ENCODE measurements at places on chromosomes 16 and 17. TPM values are rescaled to one million over a fixed set of nuclear protein-coding genes. Genes with fewer than 3 reads are reported as not detected.
A peak's percentile ranks its signal among the peaks of the same experiment; 100 is the strongest.

DNA sequence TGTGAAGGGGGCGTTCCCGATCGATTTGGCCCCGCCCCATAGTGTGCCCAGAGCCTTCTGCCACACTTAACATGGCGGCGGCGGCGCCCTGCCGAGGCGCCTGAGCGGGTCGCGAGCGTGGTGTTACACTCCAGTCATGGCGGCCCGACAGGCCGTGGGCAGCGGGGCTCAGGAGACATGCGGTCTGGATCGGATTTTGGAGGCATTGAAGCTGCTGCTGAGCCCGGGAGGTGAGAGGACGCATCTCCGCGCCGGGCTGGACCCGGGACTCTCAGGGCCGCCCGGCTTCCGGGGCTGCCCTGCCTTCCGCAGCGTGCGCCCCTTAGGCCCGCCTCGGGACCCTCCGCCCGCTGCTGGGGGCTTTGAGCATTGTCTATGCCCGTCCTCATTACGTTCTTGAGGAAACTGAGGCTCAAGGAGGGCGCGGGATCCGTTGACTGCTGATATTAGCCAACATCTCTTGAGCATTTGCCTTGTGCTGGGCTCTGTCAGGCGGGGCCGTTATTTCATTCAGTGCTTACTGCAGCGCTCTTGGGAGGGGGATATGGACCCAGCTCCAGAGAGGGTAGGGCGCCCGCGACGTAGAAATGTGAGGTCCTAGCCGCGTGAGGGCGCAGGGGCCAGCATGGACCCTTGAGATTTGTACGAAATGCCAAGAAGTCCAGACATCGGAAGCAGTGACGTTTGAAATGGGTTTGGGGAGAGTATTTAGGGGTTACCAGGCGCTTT is at the start of gene TANGO6:
TSS of gene TANGO6 (plus strand) at position 50 of the 729 bp plus-strand sequence. CDS start at position 137, 87 bp downstream.
- DNase-seq = peak; percentile 96

- DNase-seq = peak; percentile 42
Observed at GRCh38 chr17:2854143-2855055, 58.2 kb downstream of the RAP1GAP2 start.

Gene CALB2
- not detected for total RNA-seq

Gene SEZ6
- not detected for total RNA-seq

DNA sequence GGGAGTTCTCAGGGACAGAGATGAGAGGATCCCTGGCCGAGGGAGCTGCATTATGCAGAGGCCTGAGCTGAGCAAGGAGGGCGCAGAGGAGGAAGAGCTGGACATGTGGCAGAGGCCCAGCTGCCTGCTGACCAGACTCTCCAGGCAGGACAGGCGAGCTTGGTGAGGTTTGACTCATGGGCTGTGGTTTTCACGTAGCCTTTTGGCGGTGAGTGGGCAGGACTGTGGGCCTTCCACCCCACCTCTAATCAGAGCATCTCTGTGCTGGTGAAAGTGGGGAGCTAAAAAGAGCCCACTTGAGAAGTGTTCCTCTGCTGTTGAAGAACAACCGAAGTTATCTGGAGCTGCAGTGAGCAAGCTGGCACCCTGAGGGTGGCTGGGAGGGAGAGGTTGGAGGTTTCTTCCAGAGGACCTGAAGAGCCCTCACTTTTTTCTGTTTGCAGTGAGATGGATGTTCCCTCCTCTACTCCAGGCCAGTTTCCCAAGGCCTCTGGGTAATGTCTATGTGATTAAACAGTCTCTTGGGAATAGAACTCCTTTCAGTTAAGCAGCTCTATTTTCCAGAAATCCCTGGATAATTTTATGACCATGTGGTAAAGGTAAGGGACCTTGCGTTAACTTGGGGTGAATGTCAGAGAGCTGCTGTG is 11.9 kb downstream of the EPN2 start:
- DNase-seq = no peak

DNA sequence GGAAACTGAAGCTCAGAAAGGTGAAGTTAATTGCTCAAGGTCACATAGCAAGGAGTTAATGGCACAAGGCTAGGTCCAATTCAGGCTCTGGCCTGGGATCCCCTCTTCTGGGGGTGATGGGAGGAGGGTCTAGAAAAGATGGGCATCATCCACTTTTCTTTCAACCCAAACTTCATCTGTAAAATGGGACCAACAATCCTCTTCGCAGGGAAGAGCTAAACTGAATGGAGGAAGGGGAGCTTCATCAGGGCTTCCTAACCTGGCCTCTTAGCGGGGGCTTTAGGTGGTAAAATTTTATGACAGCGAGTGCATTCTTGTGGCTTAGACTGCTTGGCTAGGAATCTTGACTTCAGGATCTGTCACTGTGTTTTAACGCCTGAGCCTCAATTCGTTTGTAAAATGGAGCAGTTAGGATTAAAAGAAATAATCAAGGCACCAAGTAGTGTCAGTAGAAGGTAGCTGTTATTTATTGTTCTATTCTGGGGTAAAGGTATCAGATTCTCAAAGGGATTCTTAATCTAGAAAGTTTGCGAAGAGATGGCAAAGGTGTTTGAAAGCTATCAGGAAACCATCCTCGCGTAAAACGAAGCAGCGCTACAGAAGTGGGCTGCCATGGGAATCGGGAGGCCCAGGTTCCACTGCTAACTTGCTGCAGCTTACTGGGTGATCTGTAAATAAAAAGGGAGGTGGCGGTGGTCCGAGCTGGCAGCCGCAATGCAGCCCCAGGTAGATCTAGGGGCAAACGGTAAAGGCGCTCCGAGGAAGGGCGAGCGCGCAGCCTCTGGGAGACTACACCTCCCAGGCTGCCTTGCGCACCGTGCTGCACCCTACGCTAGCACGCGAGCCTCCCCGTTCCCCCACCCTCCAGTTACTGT is 1.5 kb upstream of the SRCAP start:
- no peak for DNase-seq

- no peak for DNase-seq
Observed at GRCh38 chr17:72520665-72521303, 400.0 kb downstream of the SOX9 start.

GRCh38 chr17:45380046-45380765 is 52.5 kb downstream of the ARHGAP27 start:
- no peak for DNase-seq

Gene RDM1
- 10.4 TPM for total RNA-seq

- peak; percentile 64 for DNase-seq
Observed at GRCh38 chr17:63698381-63698885, 1.5 kb downstream of the LIMD2 start.

Measured in activated CD4-positive, alpha-beta memory T cell treated with anti-CD3 and anti-CD28 coated beads for 36 hours (primary cell).